Stimulated activated CD4-positive, alpha-beta T cell treated with anti-CD3 and anti-CD28 coated beads, Interleukin-2, amount 100 ng/mL, for 4 hours (primary cell): ENCODE measurements at places on chromosomes 5 and 9.

GRCh38 chr9:2116073-2116472 lies 100.9 kb downstream of the SMARCA2 start:
- DNase-seq: no peak

- DNase-seq: no peak
Measured at GRCh38 chr5:39670391-39670790, 245.6 kb upstream of the DAB2 start.

- DNase-seq: no peak
Measured at GRCh38 chr5:45680950-45681349, 15.2 kb downstream of the HCN1 start.

GRCh38 chr9:72141484-72141883 lies 7.8 kb upstream of the GDA start:
- DNase-seq: no peak

GRCh38 chr5:57566914-57567313 lies 84.3 kb upstream of the ACTBL2 start:
- no peak for DNase-seq

- no peak for DNase-seq
Measured at GRCh38 chr5:24609706-24610105, 35.1 kb downstream of the CDH10 start.
